T-helper 22 cell (primary cell): ENCODE measurements at places on chromosomes 12 and 14.

GRCh38 chr14:73188501-73188911, 48.8 kb upstream of the PAPLN start:
- no peak for DNase-seq

GRCh38 chr12:24617471-24617870, 331.4 kb downstream of the BCAT1 start:
- DNase-seq, result no peak

- no peak for DNase-seq
Measured at GRCh38 chr12:88571543-88571942, 8.7 kb downstream of the KITLG start.

- no peak for DNase-seq
Measured at GRCh38 chr12:73421832-73422231, 1115.8 kb upstream of the ATXN7L3B start.

DNA sequence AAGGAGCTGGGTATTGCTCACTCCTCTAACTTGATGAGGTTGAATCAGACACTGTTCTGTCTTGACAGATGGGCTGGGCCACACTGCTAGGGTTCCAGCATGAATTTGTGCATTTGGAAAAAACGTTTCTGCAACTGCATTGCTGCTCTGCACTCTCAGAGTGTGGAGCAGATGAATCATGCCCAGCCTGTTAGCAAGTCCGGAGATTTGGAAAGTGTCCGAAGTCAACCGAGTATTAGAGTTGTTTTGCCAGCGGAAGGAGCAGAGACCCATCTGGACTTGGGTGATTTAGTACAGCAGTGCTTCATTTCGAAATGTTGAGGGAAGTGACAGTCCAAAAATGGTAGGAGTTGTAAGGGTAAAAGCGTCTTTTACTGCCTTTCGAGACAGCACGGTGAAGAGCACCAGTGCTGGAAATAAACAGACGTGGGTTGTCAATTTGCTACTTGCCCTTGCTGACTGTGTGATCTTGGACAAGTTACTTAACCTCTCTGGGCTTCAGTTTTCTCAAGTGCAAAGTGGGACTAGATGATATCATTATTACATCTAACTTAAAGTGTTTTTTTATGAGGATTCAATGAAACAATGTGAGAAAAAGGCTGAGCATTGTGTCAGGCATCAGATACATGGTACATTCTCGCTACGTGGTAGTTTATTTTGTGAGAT, 139.5 kb downstream of the CHST11 start:
- DNase-seq, result no peak
